Activated naive CD4-positive, alpha-beta T cell (primary cell): ENCODE measurements at places on chromosomes 13 and 19.

- no peak for DNase-seq
These were observed 2.8 kb upstream of the EPSTI1 start for GRCh38 chr13:42994878-42995277.

DNA sequence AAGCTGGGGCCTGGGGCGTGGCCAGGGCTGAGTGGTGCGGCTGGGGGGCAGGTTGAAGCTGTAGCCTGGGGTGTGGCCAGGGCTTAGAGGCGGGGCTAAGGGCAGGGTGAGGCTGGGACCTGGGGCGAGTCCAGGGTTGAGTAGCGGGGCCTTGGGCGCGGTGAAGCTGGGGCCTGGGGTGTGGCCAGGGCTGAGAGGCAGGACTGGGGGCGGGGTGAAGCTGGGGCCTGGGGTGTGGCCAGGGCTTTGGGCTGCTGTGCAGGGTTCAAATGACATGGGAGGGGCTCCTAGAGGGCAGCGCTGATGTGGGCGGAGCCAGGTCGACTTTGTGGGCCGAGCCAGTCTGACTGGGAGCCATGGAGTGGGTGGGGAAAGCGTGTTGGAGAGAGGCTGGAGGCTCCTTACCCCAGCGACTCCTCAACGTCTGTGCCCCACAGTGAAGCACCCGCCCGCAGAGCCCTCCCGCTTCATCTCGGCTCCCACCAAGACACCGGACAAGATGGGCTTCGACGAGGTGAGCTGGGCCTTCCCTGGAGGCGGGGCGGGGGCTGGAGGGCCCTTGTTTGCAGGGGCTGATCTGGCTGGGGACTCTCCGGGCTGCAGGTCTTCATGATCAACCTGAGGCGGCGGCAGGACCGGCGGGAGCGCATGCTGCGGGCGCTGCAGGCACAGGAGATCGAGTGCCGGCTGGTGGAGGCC is 21.5 kb downstream of the COLGALT1 start:
- DNase-seq: no peak

GRCh38 chr13:42168496-42168895 is 103.5 kb upstream of the AKAP11 start:
- DNase-seq: no peak

- no peak for DNase-seq
These were observed 26.1 kb upstream of the OR1M1 start for GRCh38 chr19:9060564-9061340.

DNA sequence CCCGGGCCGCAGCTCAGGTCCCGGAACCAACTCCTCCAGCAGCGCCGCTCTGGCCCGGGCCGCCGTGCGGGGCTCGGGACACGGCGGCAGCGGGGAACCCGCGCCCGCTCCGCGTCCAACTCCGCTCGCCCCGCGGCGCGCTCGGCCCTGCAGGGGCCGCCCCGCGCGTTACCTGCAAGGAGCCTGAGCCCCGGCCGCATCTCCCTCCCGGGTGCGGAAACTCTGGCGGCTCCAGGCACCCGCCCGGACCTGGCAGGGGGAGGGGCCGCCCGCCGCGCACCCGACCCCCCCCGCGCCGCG is at the start of gene TMTC4:
Gene TMTC4, minus strand, starts transcription at position 224 of the 300 bp plus-strand sequence. CDS start 4,433 bp downstream, outside the sequence.
- no peak for DNase-seq

- DNase-seq: no peak
These were observed 233.7 kb downstream of the GPC5 start for GRCh38 chr13:91632086-91632485.

- DNase-seq: no peak
These were observed 140 bp downstream of the PLEKHJ1 start for GRCh38 chr19:2236064-2236313.

DNA sequence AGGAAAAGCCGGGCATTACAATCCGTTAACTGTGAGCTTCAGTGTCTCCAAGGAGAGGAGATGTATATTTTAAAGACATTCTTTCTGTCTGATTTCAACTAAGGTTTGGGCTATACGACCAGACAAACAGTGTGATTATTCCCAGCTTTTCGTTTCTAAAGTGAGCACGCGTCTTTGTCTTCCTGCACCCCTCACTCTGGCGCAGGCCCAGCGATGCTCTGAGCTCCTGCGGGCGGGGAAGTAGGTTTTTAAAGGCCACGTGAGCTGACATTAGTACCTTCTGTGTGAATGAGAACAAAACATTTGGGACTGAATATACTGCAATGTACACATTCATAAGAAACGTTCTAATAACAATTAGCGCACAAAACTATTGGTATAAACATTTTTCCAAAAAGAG is 15.3 kb upstream of the RANBP3 start:
- DNase-seq: no peak

DNA sequence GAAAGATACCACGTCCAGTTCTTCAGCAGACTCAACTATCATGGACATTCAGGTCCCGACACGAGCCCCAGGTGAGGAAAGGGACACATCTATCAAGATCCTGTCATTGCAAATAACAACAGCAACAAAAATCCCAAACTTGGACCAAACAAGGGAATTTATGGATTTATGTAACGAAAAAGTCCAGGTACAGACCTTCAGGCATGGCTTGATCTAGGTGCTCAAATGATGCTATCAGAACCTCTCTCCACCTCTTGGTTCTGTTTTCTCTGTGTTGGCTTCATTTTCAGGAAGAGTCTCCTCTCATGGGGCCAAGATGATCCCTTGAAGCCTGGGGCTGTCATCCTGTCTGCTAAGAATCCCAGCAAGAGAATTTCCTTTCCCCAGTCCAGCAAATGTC is 2.9 kb downstream of the FXYD5 start:
- DNase-seq: no peak

GRCh38 chr19:2770055-2771013 is 12.7 kb downstream of the SGTA start:
- no peak for DNase-seq

- DNase-seq: no peak
These were observed 48.6 kb downstream of the CCNA1 start for GRCh38 chr13:36480726-36481427.

- no peak for DNase-seq
These were observed 380.9 kb upstream of the HTR2A start for GRCh38 chr13:47277774-47278173.

DNA sequence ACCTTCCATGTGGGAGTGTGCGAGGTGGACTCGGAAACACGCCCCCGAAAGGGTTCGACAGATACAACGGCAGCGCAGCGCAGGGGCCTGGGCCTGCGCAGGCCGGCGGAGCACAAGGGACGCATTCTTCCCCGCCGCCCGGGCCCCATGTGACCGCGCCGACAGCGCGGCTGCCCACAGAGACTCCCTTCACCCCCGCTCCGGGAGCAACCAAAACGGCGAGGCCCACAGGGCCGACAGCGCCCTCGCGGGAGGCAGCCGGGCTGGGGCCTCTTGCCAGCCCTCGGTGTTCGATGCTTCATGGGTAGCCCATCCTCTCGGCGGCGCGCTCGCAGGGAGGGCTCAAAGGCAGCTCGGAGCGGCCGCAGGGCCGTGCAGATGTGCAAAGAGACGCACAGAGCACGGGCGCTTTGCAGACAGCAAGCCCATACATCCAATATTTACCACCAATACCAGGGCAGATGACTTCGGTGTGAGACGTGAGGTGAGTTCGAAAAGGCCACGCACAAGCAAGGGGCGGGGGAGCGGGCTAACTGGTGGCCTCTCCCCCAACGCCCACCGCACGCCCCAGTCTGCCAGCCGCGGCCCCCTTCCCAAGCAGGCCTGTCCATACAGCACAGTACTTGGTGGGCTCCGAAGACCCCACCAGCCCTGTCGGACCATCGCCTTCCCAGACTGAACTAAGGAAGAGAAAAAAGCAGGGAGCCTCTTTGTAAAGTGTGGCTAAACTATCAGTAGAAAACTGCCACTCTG is 89.9 kb downstream of the CRYL1 start:
- DNase-seq: no peak

DNA sequence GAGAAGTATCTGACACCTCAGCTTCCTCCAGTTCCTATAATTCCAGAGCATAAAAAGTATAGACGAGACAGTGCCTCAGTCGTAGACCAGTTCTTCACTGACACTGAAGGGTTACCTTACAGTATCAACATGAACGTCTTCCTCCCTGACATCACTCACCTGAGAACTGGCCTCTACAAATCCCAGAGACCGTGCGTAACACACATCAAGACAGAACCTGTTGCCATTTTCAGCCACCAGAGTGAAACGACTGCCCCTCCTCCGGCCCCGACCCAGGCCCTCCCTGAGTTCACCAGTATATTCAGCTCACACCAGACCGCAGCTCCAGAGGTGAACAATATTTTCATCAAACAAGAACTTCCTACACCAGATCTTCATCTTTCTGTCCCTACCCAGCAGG is 3.1 kb downstream of the KLF5 start:
- no peak for DNase-seq

- DNase-seq: no peak
These were observed 401.7 kb downstream of the IRS2 start for GRCh38 chr13:109384491-109385241.

GRCh38 chr13:110293037-110293436 is 13.9 kb downstream of the COL4A1 start:
- no peak for DNase-seq

DNA sequence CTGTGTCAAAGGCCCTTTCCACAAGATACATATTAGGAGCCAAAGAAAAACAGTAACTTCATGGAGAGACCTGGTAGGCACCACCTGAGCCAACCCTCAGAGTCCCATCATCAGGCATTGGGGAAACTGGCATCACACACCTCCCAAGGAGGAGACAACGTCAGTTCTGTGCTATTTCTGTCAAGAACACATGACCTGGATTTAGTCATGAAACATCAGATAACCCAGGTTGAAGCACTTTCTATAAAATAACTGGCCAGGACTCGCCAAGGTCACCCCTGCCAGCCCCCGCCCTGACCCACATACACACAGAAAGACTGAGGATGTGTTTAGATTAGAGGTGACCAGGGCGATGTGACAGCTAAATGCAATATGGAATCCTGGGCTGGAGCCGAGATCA is 35.6 kb downstream of the COL4A1 start:
- no peak for DNase-seq

- DNase-seq: no peak
These were observed at the start of gene FFAR2 for GRCh38 chr19:35447606-35448469. Gene FFAR2 (plus strand): TSS chr19:35448257. CDS start chr19:35449715, 1,458 bp downstream.

GRCh38 chr19:8334458-8335342 is 8.4 kb downstream of the KANK3 start:
- DNase-seq: no peak

GRCh38 chr13:75687150-75687763 is 51.1 kb downstream of the LMO7 start:
- DNase-seq: no peak

GRCh38 chr13:89003656-89004055 is 1332.5 kb downstream of the SLITRK5 start:
- DNase-seq: no peak

- DNase-seq: no peak
These were observed 100.0 kb downstream of the RNF17 start for GRCh38 chr13:24863748-24864540.

DNA sequence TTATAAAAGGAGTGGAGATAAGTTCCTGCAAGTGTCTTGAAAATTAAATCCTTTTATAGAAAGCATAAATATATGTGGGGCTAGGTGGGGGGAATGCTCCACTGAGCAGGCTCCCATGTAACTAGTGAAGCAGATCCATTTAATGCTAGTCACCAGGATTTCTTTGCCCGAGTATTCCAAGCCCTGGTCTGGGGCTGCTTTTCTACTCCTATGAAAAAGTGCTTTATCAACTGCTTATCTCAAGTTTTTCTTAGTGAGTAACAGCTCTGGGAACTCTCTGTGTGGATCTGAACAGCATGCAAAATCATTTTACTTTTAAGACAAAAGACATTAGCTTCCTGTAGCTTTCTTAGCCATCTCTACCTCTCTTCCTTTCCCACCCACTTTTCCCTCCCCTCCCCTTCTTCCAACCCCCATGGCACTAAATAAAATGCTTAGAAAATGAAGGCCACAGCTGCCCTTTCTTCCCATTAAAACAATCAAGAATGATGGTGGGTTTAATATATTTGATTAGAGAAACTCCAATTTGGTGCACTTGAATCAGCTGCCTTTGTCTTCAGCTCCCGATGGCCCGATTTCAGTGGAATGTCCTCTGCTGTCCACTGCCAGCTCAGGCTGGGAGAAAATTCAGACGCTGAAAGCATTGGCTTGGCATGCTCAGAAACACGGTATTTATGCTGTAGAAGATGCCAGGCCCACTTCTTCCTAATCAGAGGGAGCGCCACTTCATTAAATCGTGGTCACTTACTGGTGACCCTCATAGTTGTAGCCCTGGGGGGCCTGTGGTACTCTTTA is 475.1 kb downstream of the FOXO1 start:
- no peak for DNase-seq

GRCh38 chr19:14772467-14772866 is 5.9 kb downstream of the ADGRE2 start:
- DNase-seq: no peak

GRCh38 chr19:51521357-51521756 is 10.1 kb downstream of the SIGLEC6 start:
- no peak for DNase-seq

DNA sequence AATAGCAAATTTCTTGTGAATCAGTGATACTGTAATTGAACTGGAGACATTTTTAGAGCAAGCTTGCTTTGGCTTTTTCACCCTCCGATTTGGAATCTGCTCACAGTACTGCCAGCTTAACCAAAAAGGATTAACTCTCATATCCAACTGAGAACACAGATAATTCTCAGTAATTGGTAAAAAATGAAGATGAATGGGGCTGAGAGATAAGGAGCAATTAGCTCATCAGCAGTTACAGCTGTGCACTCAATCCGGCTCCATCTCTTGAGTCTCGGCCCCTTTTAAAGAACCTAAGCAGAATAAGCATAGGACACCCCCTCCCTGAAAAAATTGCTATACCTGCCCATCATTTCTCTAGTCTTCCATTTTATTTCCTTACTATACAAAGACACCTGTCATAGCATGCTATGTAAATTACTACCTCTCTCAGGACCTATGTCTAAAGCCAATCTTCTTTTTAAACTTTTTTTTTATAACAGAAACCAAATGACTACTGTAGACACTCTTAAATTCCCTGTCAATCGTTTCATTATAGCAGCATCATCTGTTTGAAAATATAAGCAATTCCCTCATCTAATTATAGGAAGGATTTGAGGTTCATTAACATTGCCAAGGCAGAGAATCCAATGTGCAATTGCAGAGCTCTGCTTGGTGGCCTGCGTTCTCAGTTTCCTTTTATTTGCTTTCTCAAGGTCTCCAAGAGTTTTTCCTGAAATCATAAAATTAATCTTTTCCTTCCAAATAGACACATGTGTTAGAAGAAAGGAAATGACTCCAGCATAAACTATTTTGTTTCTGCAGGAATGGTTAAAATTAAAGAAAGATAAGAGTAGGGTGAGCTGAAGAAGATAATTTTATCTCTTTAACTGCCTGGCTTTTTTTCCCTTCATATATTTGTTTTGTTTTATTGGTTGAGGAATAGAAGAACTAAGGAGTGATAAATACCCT is 242.1 kb downstream of the DACH1 start:
- no peak for DNase-seq

- no peak for DNase-seq
These were observed 477.1 kb upstream of the SGCG start for GRCh38 chr13:22703601-22704209.

- no peak for DNase-seq
These were observed 14.3 kb upstream of the QTRT1 start for GRCh38 chr19:10686661-10687517.

- no peak for DNase-seq
These were observed 53.0 kb downstream of the PEPD start for GRCh38 chr19:33468361-33469170.

- DNase-seq: no peak
These were observed 262.2 kb downstream of the KLF5 start for GRCh38 chr13:73321043-73321442.

GRCh38 chr13:73230716-73231115 is 171.9 kb downstream of the KLF5 start:
- DNase-seq: no peak

GRCh38 chr13:98014766-98015165 is 61.3 kb downstream of the IPO5 start:
- DNase-seq: no peak
